ENCODE measurements at places on chromosomes 16 and 17.

DNA sequence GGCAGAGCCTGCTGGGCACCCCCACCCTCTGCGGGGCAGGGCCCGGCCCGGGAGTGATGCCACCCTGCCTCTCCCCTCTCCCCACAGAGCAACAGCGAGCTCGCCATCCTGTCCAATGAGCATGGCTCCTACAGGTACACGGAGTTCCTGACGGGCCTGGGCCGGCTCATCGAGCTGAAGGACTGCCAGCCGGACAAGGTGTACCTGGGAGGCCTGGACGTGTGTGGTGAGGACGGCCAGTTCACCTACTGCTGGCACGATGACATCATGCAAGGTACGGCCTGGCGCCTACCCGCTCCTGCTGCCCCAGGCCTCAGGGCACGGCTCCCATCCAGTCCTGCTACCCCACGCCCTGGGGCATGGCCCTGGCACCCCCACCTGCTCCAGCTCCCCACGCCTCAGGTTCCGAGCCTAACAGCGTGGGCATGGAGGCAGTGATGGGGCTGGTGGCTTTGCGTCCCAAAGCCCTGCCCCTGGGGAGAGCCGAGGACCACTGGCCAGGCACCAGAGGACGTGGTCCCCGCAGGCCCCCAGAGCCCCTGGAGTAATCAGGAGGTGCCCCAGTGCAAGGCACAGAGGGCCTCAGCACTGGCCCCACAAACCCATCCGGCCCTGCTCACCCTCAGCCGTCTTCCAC lies 38.4 kb downstream of the TSC2 start:
- DNase-seq, result no peak

DNA sequence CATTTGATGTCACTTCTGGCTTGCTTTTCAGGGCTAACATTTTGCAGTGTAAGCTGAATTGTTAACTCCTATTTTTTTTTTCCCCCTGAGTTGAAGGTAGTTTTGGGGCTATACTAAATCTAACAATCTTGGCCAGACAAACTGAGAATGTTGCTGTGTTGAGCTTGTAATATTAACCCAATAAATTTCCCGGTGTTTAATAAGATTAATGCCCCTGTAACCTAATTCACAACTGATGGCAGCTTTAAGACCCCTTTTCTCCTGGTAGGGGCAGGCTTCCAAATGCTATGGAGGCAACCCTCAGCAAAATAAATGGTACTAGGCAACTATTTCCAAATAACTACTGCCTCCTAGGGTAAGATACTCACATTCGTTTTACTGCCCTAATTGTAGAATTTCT lies 549.6 kb upstream of the KIF2B start:
- DNase-seq, result no peak

DNA sequence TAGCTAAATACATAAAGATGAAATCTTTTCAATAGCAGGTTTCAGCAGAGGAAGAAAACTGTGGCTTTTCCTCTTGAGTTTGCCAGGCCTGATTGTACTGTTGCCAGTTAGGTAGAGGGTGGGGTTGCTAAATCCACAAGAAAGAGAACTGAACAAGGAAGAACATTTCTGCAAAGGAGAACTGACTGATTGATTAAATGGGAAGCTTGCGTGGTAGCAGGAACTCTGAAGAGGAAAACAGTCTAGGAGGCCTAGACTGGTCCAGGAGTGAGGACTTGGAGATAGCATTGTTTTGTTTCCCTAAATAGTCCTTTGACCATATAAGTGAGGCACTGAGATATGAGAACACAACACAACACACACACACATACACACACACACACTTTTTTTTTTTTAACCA lies 18.8 kb downstream of the LRRC36 start:
- DNase-seq, result no peak

GRCh38 chr17:35587074-35587961 lies at the start of gene AP2B1:
TSS of gene AP2B1 (plus strand) at chr17:35587322. CDS start at chr17:35594031, 6,709 bp downstream.
- DNase-seq, result peak; percentile 99

GRCh38 chr16:22252317-22252716 lies 44.9 kb upstream of the POLR3E start:
- DNase-seq, result peak; percentile 33

GRCh38 chr17:19664136-19664820 lies 15.7 kb downstream of the ALDH3A2 start:
- no peak for DNase-seq

DNA sequence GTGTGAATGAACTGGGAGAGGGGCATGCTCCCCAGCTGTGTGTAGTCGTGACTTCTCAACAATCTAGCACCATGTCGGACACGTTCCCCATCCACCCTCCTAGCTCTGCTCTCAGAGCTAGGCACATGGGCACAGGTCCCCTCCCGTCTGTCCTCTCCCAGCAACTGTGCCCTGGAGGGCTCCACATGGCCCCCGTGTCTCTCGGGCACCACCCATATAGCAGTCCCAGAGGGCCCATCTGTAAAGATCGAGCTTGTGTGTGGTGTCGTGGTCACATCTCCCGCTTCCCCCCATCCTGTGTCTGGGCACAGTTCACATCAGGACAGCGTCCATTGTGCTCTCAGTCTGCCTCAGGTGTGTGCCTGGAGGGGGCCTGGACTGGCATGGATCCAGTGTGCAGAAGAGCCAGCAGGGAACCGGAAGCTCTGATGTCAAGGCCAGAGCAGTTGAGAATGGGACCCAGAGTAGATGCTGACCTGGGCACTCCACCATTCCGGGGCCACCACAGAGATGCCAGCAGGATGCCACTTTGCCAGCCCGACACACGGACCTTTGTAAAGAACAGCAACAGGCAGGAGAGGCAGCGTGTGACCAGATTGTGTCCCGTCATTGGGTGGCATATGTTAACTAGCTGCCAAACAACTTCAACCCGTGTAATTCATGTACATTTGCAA lies 55.7 kb downstream of the MARF1 start:
- DNase-seq, result no peak
